ENCODE measurements at places on chromosomes 7 and 10. TPM values are rescaled to one million over a fixed set of nuclear protein-coding genes. Genes with fewer than 3 reads are reported as not detected.

DNA sequence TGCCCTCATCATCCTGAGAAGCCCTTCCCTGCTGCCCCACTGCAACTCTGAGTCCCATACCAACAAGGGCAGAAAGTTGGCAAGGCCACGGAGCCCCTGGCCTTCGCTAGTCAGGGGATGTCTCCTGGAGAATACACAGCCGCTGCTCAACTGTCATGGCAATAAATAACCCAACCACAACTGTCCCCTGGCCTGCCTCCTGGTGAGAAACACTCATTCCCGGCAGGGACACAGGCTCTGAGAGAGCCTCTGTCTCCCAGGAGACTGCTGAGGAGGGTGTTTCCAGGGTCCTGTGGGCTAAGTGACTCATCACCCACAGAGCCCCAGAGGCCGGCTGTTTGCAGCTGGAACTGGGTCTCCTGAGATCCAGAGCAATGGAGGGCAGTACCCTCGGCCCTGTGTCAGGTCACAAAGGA, 354.1 kb downstream of the TNS3 start:
- H3K36me3 ChIP-seq, result no peaks in the 10 kb centered on the region
- peaks cover 4% of the 10 kb centered on the region for H3K27me3 ChIP-seq
- no peak for DNase-seq
- no peak overlapping the region for H3K27ac ChIP-seq
- no peak overlapping the region for H3K4me3 ChIP-seq

DNA sequence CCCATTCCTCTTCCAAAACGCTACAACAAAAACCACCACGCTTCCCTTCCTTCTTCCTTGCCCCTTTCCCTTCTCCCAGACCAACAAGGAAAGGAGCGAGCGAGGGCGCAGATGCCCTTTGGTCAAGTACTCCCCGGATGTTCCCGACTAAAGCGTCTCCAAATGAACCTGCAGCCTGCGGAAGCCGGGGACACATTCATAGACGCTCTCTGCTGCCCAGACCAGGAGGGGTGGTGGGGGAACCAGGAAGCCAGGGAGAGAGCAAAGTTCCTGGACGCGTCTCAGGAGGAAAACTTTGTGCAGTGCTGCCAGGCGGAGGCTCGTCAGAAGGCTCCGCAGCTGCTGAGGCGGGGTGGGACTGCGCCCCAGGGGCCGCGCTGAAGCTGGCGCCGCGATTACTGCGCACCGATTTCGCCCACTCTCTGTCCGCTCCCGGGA, 754 bp downstream of the SEMA3D start:
- no peak overlapping the region for H3K27ac ChIP-seq
- H3K4me3 ChIP-seq, result no peak overlapping the region
- H3K36me3 ChIP-seq, result no peaks in the 10 kb centered on the region
- no peaks in the 10 kb centered on the region for H3K4me1 ChIP-seq

- peaks cover 49% of the 10 kb centered on the region for H3K4me1 ChIP-seq
- no peaks in the 10 kb centered on the region for H3K36me3 ChIP-seq
- H3K27ac ChIP-seq, result peak overlapping the region; percentile 21
Measured at GRCh38 chr7:128939075-128939860, 1.5 kb downstream of the IRF5 start.

DNA sequence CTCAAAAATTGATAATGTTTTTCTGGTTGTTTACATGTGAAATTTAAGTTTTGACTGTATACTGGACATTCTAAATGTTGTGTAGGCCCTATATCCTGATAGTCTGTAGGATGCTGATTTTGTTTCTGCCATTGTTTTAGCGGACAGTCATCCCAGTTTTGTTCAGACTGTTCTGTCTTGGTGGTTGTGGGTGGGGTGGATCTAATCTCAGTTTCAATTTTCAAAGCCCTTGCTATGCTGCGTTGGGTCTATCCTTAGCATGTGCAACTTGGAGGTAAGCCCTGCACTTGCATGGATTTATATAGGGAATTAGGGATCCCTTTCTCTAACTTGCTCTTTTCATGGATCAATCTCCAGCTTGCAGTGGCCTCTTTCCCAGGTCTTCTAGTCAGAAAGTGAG, 19.1 kb downstream of the DBF4 start:
- no peaks in the 10 kb centered on the region for H3K27me3 ChIP-seq
- H3K27ac ChIP-seq, result no peak overlapping the region
- H3K4me3 ChIP-seq, result no peak overlapping the region
- H3K36me3 ChIP-seq, result peaks cover 43% of the 10 kb centered on the region
- no peaks in the 10 kb centered on the region for H3K4me1 ChIP-seq

DNA sequence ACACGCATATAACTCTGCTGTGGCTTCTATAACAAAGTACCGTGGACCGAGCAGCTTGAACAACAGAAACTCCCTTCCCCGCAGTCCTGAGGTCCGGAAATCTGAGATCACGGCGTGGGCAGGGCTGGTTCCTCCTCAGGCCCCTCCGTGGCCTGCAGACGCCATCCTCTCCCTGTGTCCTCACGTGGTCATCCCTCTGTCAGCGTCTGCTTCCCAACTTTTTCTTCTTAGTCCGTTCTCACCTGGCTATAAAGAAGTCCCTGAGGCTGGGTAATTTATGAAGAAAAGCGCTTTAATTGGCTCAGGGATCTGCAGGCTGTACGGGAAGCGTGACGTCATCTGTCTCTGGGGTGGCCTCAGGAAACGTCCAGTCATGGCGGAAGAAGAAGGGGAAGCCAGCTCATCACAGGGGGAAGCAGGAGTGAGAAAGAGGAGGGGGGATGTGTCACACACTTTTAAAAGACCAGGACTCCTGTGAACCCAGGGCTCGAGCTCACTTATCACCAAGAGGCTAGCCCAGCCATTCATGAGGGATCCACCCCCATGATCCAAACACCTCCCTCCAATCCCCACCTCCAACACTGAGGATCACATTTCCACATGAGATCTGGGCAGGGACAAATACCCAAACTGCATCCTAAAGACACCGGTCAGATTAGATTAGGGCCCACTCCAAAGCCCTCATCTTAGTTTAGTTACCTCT, 91.2 kb upstream of the INSIG1 start:
- no peaks in the 10 kb centered on the region for H3K36me3 ChIP-seq
- no peaks in the 10 kb centered on the region for H3K27me3 ChIP-seq
- H3K27ac ChIP-seq, result no peak overlapping the region

DNA sequence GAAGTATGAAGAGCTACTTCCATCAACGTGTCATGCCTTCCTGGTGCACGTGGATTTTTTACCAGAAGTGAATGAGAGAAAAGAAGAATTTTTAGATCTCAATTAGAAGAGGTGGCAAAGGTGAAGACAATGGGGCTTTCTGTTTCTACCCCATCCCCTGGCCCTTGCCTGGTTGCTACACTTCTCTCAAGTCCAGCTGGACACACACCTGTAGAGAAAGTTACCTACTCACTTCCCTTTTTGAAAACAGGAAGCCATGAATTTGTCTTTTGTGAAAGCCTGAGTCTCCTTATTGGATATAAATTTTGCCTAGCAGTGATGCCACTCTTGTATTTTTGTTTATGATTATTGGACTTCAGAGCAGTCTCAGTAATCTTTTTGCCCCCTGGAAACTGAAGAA, 142.9 kb upstream of the AKR1E2 start:
- H3K4me3 ChIP-seq, result no peak overlapping the region
- H3K36me3 ChIP-seq, result no peaks in the 10 kb centered on the region
- H3K27ac ChIP-seq, result no peak overlapping the region
- peaks cover 3% of the 10 kb centered on the region for H3K27me3 ChIP-seq
- H3K4me1 ChIP-seq, result no peaks in the 10 kb centered on the region
- DNase-seq, result no peak

DNA sequence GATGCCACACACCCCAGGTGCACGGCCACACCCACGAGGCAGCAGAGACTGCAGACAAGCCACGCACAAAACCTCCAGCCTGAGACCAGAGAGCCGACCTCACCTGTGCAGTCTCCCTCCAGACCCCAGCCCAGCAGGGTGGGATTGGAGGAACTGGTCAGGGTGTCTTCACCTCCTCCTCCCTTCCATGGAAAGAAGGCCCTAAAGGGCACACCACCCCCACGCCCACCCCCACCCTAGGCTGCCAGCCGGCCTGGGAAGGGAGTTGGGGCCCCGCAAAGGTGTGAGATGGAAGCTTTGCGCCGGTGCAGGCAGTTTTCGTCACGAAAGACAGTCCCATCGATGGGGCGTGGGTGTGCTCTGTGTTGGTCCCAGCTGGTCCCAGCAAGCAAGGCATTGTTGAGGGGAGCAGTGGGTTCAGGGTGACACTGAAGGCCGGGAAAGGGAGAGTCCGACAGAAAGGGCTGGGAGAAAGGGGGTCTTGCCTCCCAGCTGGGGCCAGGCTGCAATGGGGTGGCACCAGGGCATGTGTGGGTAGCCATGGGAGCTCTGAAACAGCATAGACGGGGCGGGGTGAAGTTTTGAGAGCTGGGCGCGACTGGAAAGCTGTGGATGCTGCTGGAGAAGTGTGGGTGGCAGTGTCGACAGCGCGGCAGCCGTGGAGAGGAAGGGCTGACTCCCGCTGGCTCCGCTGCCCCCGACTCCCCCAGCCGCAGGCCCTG, 349.2 kb downstream of the GLRX3 start:
- no peak overlapping the region for H3K27ac ChIP-seq
- H3K27me3 ChIP-seq, result no peaks in the 10 kb centered on the region
- no peaks in the 10 kb centered on the region for H3K36me3 ChIP-seq
- H3K4me1 ChIP-seq, result no peaks in the 10 kb centered on the region

- DNase-seq, result no peak
- H3K27ac ChIP-seq, result no peak overlapping the region
- H3K36me3 ChIP-seq, result no peaks in the 10 kb centered on the region
- H3K4me1 ChIP-seq, result peaks cover 14% of the 10 kb centered on the region
- H3K27me3 ChIP-seq, result no peaks in the 10 kb centered on the region
- H3K4me3 ChIP-seq, result no peak overlapping the region
Measured at GRCh38 chr7:157664034-157664433, 327.2 kb downstream of the DNAJB6 start.

- no peaks in the 10 kb centered on the region for H3K36me3 ChIP-seq
- H3K4me1 ChIP-seq, result no peaks in the 10 kb centered on the region
- DNase-seq, result no peak
- no peak overlapping the region for H3K27ac ChIP-seq
- H3K4me3 ChIP-seq, result no peak overlapping the region
- H3K27me3 ChIP-seq, result peaks cover 23% of the 10 kb centered on the region
Measured at GRCh38 chr7:100752994-100753393, 19.6 kb downstream of the ZAN start.

GRCh38 chr10:124621637-124622036, 122.5 kb downstream of the FAM53B start:
- no peak for DNase-seq
- no peaks in the 10 kb centered on the region for H3K27me3 ChIP-seq
- H3K4me1 ChIP-seq, result peaks cover 74% of the 10 kb centered on the region
- H3K27ac ChIP-seq, result no peak overlapping the region
- no peak overlapping the region for H3K4me3 ChIP-seq

DNA sequence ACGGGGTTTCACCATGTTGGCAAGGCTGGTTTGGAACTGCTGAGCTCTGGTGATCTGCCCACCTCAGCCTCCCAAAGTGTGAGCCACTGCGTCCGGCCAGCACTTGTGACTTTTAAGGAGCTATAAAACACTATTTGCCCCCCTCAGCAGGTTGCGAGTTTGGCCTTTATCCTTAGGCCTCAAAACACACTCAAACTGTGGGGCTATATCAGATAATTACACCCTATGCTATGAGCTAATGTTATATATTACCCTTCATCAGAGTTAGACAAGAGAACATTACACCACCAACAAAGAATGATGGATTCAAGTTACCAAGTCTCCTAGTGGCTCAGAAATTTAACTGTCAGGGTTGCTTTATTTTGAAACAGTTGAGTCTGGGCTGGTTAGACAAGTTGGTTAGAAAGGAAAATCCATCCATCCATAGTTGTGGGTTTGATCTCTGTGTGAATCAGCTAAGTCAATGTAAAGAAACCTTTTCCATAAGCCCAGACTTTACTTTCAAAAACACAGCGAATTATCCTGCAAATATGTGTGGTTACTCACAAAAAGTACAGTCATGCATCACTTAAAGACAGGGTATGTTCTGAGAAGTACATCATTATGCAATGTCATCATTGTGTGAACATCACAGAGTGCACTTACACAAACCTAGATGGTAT, 115.8 kb downstream of the SEMA3D start:
- no peaks in the 10 kb centered on the region for H3K36me3 ChIP-seq
- H3K27ac ChIP-seq, result no peak overlapping the region
- no peak for DNase-seq
- no peaks in the 10 kb centered on the region for H3K4me1 ChIP-seq
- H3K4me3 ChIP-seq, result no peak overlapping the region

DNA sequence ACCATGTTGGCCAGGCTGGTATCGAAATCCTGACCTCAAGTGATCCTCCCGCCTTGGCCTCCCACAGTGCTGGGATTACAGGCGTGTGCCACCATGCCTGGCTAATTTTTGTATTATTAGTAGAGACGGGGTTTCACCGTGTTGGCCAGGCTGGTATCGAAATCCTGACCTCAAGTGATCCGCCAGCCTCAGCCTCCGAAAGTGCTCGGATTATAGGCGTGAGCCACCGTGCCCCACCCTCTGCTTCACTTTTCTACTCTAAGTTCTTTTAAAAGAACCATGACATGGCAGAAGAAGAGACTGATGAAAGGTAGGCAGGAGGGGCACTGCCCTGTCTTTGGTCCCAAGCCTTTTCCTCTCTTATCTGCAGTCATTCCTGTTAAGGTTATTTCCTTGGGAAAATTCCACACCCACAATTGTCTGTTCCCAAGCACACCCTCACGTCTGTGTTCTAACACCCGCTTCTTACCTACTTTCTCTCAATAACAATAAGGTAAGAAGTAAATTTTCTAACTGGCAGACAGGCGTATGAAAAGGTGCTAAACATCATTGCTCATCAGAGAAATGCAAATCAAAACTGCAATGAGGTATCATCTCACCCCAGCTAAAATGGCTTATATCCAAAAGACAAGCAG, 291.7 kb downstream of the DPP6 start:
- no peaks in the 10 kb centered on the region for H3K4me1 ChIP-seq
- no peak overlapping the region for H3K27ac ChIP-seq
- no peaks in the 10 kb centered on the region for H3K36me3 ChIP-seq
- no peak for DNase-seq
- no peaks in the 10 kb centered on the region for H3K27me3 ChIP-seq

GRCh38 chr10:8919280-8919679, 864.8 kb downstream of the GATA3 start:
- no peak for DNase-seq
- no peaks in the 10 kb centered on the region for H3K27me3 ChIP-seq
- no peaks in the 10 kb centered on the region for H3K36me3 ChIP-seq
- no peaks in the 10 kb centered on the region for H3K4me1 ChIP-seq

DNA sequence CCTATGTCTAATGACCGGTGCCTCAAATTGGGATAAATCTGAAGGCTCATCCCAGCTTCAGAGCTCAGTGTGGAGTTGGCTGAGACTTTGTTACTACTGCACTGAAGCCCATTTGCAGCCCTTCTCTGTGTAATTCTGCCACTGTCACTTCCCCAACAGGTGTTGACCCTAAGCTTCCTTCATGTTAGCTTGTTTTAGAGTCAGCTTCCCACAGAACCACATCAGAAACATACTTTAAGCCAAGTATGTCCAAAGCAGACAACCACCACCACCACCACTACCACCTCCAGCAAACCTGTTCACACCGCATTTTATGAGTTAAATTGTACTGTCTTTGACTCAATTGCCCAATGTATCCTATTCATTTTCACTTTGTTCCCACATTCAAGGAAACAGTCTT, 25.2 kb upstream of the GNAT3 start:
- no peaks in the 10 kb centered on the region for H3K36me3 ChIP-seq
- no peak for DNase-seq
- no peaks in the 10 kb centered on the region for H3K27me3 ChIP-seq

The ATOH7 gene
- total RNA-seq, result not detected

The DGKI gene
- total RNA-seq, result not detected

The KAZALD1 gene
- total RNA-seq, result not detected

The NPSR1 gene
- not detected for total RNA-seq

The PIK3CG gene
- total RNA-seq, result 20.8 TPM

The PAX4 gene
- total RNA-seq, result not detected

The OPN1SW gene
- total RNA-seq, result not detected

The CYP3A5 gene
- total RNA-seq, result not detected

Measured in CD4-positive, alpha-beta T cell (primary cell).